H1 (cell line): ENCODE measurements at places on chromosomes 4 and X.

- no peak for DNase-seq
These were observed 5.4 kb upstream of the FNIP2 start for GRCh38 chr4:158763462-158763861.

DNA sequence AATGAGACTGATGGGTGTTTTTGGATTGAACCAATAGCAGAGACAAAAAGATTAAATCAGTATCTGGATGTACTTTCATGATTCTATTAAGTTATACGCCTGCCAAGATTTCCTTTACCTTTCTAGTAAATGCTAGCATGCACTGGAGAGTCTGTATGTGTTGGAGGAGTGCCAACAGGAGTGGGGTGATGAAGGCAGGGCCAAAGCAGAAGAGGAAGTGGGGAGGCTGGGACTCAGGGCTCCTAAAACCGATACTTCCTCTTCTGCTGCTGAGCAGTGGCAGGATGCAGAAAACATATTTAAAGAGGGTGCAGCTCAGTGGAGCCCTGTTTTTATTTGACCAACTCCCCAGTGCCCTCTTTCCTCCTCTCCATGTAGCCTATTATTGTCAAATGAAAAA lies 5.6 kb downstream of the CYSLTR1 start:
- DNase-seq: no peak

- DNase-seq: no peak
These were observed 25.1 kb downstream of the OCRL start for GRCh38 chrX:129565046-129565650.

DNA sequence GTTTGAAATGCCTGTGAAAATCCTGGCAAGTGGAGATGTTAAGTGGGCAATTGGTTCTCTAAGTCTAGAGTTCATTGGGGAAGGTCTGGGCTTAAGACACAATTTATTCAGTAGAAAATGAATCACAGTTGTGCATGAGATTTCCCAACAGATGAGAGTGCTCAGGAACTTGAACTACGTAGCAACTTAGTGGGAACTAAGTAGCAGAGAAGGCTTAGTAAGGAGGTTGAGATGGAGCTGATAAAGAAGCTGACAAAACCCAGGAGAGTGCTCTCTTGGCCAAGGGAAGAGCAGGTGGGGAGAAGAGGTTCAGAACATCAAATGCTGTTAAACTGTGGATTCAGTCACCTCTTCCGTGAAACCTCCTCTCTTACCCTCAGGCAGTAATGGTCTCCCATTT lies 33.0 kb downstream of the AFF1 start:
- DNase-seq: no peak

GRCh38 chr4:155701827-155702226 lies 35.2 kb downstream of the GUCY1A1 start:
- DNase-seq: no peak

DNA sequence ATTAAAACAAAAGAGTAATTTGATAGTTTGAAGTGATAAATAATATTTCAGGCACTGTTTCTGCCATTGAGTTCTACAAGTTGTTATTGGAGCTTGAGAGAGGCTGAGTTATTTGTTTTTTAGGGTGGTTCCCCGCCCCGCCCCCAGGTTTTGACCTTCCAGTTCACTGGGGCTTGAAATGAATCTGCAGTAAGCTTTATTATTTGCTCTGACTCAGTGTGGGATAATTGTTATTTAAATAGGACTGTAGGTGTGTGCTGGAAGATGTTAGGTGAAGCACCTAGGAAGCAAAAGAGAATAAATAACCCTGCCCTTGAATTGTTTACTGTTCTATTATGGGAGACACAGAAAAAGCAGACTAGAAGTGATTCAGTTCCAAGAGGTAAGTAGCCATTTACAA lies 81.2 kb upstream of the KCNIP4 start:
- no peak for DNase-seq

DNA sequence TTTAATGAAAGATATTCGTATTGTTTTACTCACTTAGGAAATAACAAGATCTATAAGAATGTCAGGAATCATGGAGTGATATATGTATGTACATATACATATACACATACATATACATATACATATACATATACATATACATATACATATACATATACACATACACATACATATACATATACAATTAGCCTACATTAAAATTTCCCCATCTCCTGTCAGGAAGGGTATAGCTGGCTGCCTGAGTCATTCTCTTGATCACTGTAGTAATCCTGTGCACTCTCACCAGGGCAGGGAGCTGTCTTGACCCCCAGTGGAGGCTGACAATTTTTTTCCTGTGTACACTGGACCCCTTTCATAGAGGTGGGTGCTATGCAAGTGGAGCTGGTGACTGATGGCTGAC lies 23.3 kb upstream of the MAGEA11 start:
- no peak for DNase-seq

GRCh38 chr4:122533841-122534240 lies 77.3 kb upstream of the IL2 start:
- DNase-seq: no peak

GRCh38 chrX:10576777-10577447 lies 43.5 kb downstream of the MID1 start:
- DNase-seq: no peak

GRCh38 chrX:108270280-108270679 lies 167.9 kb downstream of the COL4A6 start:
- no peak for DNase-seq

- no peak for DNase-seq
These were observed 250.4 kb downstream of the MAGEB5 start for GRCh38 chrX:26466387-26466786.

- DNase-seq: no peak
These were observed 55.1 kb downstream of the SPATA18 start for GRCh38 chr4:52106191-52106590.

- no peak for DNase-seq
These were observed 43.5 kb downstream of the UBE2K start for GRCh38 chr4:39741401-39741800.

- DNase-seq: peak; percentile 7
These were observed 38.4 kb downstream of the PSAPL1 start for GRCh38 chr4:7396186-7396910.
